ENCODE measurements at places on chromosomes 12 and 14. TPM values are rescaled to one million over a fixed set of nuclear protein-coding genes. Genes with fewer than 3 reads are reported as not detected.

TAS2R43 gene
- total RNA-seq = 2.4 TPM

LRRC9 gene
- not detected for total RNA-seq

NFE2 gene
- 2.5 TPM for total RNA-seq

DNA sequence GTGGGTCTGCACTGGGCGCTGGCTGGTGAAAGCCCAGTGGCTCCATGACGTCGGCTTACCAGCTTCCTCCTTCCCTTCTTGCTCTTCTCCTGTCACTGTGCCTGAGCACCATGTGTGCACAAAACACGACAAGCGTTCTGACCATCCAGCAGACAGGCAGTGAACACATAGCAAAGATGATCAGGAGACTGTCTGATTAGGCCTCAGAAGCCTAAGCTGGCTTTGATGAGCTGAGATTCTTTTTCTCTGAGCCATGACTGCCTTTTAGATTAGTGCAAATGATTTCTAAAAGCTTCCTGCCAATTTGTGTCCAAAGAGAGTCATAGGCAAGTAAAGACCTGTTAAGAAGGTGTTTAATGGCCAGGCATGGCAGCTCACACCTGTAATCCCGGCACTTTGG lies 83.1 kb downstream of the AACS start:
- no peaks in the 10 kb centered on the region for H3K36me3 ChIP-seq
- no peaks in the 10 kb centered on the region for H3K4me1 ChIP-seq
- H3K27ac ChIP-seq = no peak overlapping the region
- no peak for DNase-seq

TIGAR gene
- 10.7 TPM for total RNA-seq

- no peaks in the 10 kb centered on the region for H3K27me3 ChIP-seq
- no peak overlapping the region for H3K27ac ChIP-seq
- no peak overlapping the region for H3K4me3 ChIP-seq
- DNase-seq = no peak
- no peaks in the 10 kb centered on the region for H3K4me1 ChIP-seq
Measured at GRCh38 chr14:83255015-83255726, 1721.5 kb upstream of the SEL1L start.

DNA sequence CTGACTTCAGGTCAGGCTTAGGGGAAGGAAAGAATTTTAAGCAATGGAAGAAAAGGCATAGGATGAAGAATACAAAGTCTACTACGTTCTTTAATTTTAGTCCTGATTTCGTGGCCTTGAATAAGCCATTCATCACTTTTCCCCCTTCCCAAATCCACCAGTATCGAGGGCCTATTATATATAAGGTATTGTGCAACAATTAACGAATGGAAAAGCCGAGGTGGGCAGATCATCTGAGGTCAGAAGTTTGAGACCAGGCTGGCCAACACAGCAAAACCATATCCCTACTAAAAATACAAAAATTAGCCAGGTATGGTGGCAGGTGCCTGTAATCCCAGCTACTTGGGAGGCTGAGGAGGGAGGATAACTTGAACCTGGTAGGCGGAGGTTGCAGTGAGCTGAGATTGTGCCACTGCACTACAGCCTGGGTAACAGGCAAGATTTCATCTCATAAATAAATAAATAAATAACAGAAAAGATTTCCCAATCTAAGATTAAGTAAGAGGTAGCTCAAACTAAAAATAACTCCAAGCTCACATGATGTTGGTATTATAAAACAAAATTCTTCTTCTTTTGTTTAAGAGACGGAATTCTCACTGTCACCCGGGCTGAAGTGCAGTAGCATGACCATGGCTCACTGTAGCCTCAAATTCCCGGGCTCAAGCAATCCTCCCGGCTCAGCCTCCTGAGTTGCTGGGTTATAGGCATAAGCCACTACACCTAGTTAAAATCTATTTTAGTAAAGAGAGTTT lies 58.3 kb upstream of the NR2C1 start:
- no peak overlapping the region for H3K27ac ChIP-seq
- H3K4me3 ChIP-seq = no peak overlapping the region
- no peaks in the 10 kb centered on the region for H3K4me1 ChIP-seq
- no peaks in the 10 kb centered on the region for H3K27me3 ChIP-seq
- no peaks in the 10 kb centered on the region for H3K36me3 ChIP-seq
- no peak for DNase-seq

DNA sequence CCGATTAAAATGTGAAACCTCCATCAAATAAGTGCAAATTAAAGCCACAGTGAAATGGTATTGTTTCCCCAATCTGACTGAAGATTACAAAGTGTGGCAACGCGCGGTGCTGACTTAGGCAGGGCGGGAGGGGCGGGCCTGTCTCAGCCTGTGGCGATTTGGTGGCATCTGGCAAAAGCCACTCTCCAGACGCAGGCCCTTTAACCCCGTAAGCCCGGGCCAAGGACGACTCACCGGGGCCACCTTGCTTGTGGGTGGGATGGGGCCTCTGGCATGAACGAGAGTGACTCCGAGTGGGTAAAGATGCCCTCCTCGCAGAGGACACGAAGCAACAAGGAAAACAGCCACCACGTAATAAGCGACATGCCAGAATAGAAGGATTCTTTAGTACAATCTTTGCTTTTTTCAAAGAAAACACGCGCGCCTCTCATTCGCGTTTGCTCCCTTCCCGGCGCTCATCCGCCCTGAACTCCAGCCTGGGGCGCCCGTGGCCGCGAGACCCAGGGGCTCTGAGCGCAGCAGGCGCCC lies 815 bp downstream of the DEGS2 start:
- no peak overlapping the region for H3K27ac ChIP-seq
- H3K27me3 ChIP-seq = peaks cover 22% of the 10 kb centered on the region
- H3K4me3 ChIP-seq = peak overlapping the region; percentile 53
- H3K4me1 ChIP-seq = no peaks in the 10 kb centered on the region
- peaks cover 7% of the 10 kb centered on the region for H3K36me3 ChIP-seq

- no peaks in the 10 kb centered on the region for H3K27me3 ChIP-seq
- H3K27ac ChIP-seq = peak overlapping the region; percentile 77
- H3K4me3 ChIP-seq = no peak overlapping the region
- peaks cover 32% of the 10 kb centered on the region for H3K4me1 ChIP-seq
- no peaks in the 10 kb centered on the region for H3K36me3 ChIP-seq
Measured at GRCh38 chr14:98914942-98915341, 357.1 kb downstream of the BCL11B start.

- no peak for DNase-seq
- H3K4me3 ChIP-seq = no peak overlapping the region
- H3K36me3 ChIP-seq = peaks cover 9% of the 10 kb centered on the region
- H3K27ac ChIP-seq = no peak overlapping the region
- H3K4me1 ChIP-seq = peaks cover 46% of the 10 kb centered on the region
Measured at GRCh38 chr12:116926283-116927243, 15.8 kb downstream of the FBXW8 start.

CIROP gene
- total RNA-seq = not detected

KLRC2 gene
- not detected for total RNA-seq

DNA sequence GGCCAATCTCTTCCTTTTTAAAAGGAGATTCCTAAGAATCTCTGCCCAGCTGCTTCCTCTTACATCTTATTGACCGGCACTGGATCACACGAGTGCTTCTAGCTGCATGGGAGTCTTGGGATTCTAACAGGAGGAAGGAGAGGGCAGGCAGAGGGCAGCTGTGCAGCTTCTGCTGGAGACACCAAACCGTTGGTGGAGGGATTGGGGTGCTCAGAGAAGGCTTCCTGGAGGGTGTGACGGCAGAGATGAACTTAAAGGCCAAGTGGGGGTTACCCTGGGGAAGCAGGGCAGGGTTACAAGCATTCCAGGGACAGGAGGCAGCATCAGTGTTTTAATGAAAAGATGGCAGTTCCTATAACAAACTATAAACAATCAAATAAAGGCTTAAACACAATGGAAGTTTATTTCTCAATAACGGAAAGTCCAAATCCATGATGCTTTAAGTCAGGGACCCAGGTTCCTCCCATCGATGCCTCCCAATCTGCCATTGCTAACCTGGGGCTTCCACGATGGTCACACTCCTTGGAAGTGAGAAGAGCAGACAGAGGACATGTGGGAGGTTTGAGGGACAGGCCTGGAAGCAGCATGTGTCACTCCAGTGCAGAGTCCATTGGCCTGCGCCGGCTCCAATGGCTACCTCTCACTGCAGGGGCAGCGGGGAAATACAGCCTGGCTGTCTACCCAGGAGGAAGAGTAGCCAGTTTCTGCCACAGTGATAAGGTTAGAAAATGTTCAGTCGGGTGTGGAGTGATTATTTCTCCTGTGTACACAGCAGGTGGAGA lies 53.1 kb upstream of the DDX11 start:
- peaks cover 38% of the 10 kb centered on the region for H3K27me3 ChIP-seq
- H3K36me3 ChIP-seq = peaks cover 5% of the 10 kb centered on the region
- no peak overlapping the region for H3K27ac ChIP-seq
- H3K4me1 ChIP-seq = no peaks in the 10 kb centered on the region
- no peak overlapping the region for H3K4me3 ChIP-seq

DNA sequence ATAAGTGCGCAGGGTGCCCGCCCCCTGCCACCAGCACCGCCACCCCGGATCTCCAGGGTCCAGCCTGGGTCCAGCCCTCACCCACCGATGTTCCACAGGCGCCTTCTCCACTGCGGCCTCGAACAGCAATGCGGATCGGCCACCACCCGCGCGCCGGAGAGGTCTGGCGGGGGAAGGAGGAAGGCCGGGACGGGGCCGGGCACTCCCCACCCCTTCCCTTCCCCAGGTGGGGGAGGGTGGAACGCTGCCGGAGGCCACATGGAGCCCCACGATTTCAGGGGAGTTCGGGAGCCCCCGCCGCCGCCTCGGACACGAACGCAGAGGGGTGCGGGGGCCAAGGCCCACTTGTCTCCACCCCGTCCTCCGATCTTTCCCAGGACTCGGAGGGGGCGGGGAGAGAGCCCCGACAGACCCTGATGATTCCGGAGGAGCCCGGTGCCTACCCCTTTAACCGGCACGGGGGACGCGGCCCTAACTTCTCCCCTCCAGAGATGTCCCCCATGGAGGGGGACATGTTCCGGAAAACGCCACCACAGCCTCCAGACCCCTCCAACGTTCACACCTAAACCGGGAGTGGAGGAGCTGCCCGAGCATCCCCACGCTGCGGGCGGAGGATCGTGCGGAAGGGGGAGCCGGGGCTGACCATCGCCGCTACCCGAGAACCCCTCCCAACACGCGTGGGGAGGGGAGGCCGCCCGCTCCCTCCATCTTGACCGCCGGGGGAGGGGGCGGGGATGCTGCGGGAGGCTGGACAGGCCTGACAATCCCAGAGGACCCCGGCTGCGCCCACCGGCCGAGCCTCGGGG lies 1.1 kb downstream of the ATXN2 start:
- H3K4me3 ChIP-seq = peak overlapping the region; percentile 92
- peak overlapping the region; percentile 78 for H3K27ac ChIP-seq
- H3K4me1 ChIP-seq = peaks cover 28% of the 10 kb centered on the region
- no peaks in the 10 kb centered on the region for H3K27me3 ChIP-seq

MYH6 gene
- total RNA-seq = not detected

SLC25A47 gene
- total RNA-seq = not detected

PPHLN1 gene
- total RNA-seq = 91.8 TPM

DNA sequence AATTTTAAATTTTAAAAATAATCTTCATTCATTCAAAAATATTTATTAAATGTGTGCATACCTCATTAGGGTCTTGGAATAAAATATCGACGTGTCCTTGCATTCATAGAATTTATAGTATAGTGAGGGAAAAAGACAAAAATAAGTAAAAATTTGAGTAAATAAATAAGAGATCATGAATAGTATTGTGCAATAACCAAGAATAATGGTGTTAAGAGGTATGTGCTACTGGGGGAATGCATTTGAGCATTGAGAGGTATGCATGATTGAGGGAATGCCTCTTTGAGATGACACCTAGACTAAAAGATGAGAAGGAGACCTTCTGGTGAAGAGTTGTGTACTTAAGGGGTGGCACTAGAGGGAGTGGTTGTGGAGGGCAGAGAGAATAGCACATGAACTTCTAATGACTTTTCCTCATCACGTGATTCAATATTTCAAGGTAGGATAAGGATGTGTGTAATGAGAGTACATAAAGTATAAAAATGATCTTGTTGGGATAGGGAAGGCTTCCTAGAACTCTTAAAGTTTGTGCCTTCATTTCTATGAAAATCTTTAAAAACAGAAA lies 18.8 kb upstream of the CATSPERB start:
- H3K27ac ChIP-seq = no peak overlapping the region
- H3K27me3 ChIP-seq = no peaks in the 10 kb centered on the region
- no peak for DNase-seq
- H3K4me3 ChIP-seq = no peak overlapping the region
- H3K4me1 ChIP-seq = peaks cover 4% of the 10 kb centered on the region

CFAP251 gene
- 0.97 TPM for total RNA-seq

DNA sequence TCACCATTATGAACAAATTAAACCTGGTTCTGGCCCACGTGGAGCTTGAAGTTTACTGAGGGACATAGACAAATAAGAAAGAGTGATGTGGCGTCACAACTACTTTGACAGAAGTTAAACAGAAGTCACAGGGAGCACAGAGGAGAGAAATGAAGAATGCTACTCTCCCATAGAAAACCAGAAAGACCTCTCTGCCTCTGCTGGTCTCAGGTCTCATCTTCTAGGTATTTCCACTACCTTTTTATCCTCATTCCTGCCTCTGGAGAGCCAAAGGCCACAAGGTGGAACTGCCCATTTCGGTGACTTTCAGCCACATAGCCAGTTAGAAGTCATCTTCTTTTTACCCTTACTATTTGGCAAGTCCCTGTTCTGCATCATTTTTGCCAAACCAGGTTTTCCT lies 170.5 kb downstream of the CAND1 start:
- peaks cover 23% of the 10 kb centered on the region for H3K4me1 ChIP-seq
- H3K27me3 ChIP-seq = no peaks in the 10 kb centered on the region
- H3K27ac ChIP-seq = no peak overlapping the region
- DNase-seq = no peak

ASB2 gene
- 6.5 TPM for total RNA-seq

BTG1 gene
- total RNA-seq = 1,109 TPM

CCDC196 gene
- total RNA-seq = not detected

DPF3 gene
- 1.2 TPM for total RNA-seq

ACSM4 gene
- not detected for total RNA-seq

DNA sequence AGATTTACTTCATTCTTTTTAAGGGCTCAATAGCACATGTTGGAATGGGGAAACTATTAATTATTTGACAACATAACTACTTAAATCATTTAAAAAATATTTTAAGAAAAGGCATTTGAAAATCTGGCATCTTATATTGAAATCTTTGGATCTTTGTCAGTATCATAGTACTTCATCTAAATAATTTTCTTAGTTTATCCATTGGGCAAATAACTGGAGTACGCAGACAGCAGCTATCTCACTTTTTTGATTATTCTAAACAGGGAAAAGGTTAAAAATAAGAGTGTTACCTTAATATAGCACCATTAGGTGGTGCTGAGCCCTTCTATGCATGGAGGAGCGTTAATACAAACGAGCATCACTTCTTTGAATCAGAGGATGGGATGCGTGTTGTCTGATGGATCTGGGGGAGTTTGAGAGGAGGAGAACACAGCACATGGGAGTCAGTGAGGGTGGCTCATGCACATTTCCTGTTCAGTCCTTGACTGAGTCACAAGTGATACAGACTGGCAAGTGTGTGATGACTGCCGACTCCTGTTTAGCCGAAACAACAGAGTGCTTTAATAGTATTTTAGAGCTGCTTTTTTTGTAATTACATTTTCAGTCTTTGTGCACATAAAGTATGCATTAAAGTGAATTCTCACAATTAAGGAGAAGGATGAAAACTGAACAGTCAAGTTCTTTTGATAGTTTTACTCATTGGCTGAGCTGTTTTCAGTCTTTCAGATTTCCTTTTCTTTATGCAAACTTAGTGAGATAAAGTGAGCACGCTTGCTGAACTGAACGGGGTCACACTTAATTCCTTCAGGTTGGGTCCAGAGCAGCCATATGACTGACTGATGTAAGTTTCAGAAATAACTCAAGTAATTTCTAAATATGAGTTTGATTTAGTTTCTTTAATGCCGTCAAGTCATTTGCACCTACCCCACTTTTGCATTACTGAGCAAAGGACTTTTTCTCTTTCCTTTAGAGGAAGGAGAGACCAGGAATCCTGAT lies 92.7 kb downstream of the DIP2B start:
- H3K4me3 ChIP-seq = peak overlapping the region; percentile 52
- no peaks in the 10 kb centered on the region for H3K27me3 ChIP-seq
- H3K36me3 ChIP-seq = peaks cover 2% of the 10 kb centered on the region

TSPAN19 gene
- total RNA-seq = not detected

PRKAG1 gene
- 41.4 TPM for total RNA-seq
